ENCODE measurements at places on chromosomes 6 and 20.

DNA sequence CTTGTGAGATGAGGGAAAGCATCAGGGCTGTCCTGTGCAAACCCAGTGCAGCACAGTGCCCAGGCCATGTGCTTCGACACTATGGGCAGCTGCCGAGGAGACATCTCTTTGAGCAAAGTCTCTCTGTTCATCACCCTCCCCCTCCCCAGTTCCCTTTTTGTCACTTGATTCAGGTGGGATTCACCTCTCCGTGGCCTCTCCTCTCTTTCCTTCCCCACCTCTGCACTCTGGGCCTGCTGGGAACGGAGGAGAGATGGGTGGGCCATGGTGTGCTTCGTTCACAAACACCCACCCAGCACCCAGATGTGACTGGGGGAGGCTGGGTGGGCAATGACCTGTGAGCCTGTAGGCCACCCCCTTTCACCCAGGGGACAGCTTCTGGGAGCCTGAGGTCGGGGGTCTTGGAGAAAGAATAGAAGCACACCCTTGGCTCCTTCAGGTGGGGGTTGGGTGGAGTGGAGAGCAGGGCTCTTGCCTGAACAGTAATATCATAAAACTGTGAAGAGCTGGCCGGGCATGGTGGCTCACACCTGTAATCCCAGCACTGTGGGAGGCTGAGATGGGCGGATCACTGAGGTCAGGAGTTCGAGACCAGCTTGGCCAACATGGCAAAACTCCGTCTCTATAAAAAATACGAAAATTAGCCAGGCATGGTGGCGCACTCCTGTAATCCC lies 33.5 kb upstream of the DLGAP4 start:
- no peak for DNase-seq

DNA sequence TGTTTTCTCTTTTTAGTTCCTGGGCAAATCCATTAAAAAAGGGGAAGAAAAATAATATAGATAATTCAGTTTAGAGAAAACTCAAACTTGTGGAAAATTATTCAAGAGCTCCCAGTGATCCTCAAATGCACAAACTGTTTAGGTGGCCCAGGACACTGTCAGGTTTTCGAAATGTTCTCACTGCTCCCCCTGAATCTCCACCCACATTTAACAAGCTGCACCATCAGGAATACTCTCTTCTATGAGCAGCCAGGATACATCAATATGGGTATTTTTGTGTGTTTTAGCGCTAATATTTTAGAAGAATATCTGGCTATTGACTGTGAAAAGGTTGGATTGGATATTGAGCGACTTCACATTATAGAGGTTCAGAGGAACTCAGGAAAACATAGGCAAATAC lies 43.9 kb downstream of the OR2B2 start:
- DNase-seq = no peak

- DNase-seq = no peak
Measured at GRCh38 chr6:111517965-111518364, 34.9 kb upstream of the REV3L start.

DNA sequence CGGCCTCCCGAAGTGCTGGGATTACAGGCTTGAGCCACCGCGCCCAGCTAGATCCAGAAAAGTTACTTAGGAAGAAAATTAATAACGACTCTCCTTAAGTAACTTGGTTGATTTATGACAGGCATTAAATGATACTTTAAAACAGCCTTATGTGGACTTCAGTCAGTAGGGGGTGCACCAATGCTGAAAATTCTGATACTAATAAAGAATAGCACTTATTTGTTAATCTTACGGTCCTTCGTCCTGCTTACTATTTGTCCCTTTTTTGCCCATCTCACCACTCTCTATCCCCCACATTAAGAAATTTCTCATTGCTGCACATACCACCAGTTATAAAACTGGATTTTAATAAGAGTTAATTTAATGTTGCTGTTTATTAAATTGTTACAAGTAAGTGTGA lies 12.7 kb upstream of the PRELID3B start:
- no peak for DNase-seq

GRCh38 chr6:47202644-47203205 lies 107.0 kb downstream of the TNFRSF21 start:
- no peak for DNase-seq

DNA sequence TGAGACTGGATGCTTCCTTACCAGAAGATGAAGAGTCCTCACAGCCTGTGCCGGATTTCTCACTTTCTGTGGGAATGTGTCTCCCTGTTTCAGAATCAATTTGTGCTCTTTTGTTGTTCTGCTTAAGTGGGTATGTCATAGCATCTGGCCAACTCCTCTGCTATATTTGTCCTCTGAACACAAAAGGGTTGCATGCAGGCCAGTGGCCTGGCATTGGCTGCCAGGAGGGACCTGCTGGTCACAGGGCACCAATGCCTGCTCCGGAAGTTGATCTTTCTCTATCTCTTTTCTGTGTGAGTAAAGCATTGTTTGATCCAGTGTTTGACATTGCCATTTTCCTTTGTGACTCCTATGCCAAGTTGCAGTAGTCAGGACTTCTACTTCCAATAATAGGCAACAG lies 47.8 kb downstream of the JARID2 start:
- no peak for DNase-seq
